ENCODE measurements at places on chromosomes 1 and 21. TPM values are rescaled to one million over a fixed set of nuclear protein-coding genes. Genes with fewer than 3 reads are reported as not detected.

- peak overlapping the region; percentile 99 for H3K27ac ChIP-seq
- peaks cover 41% of the 10 kb centered on the region for H3K4me1 ChIP-seq
- peaks cover 21% of the 10 kb centered on the region for H3K36me3 ChIP-seq
Observed at GRCh38 chr1:85581802-85582686, 1.5 kb downstream of the CCN1 start.

GRCh38 chr1:211580303-211580687 is 1.3 kb upstream of the SLC30A1 start:
- no peak for DNase-seq
- no peaks in the 10 kb centered on the region for H3K27me3 ChIP-seq
- peak overlapping the region; percentile 88 for H3K27ac ChIP-seq
- H3K36me3 ChIP-seq: peaks cover 5% of the 10 kb centered on the region

GRCh38 chr1:65113298-65113697 is 34.7 kb upstream of the AK4 start:
- H3K4me3 ChIP-seq: no peak overlapping the region
- no peak for DNase-seq
- peaks cover 2% of the 10 kb centered on the region for H3K27me3 ChIP-seq
- no peaks in the 10 kb centered on the region for H3K36me3 ChIP-seq
- peaks cover 18% of the 10 kb centered on the region for H3K4me1 ChIP-seq
- H3K27ac ChIP-seq: no peak overlapping the region

GRCh38 chr1:162654915-162655620 is 22.8 kb downstream of the DDR2 start:
- H3K4me3 ChIP-seq: no peak overlapping the region
- DNase-seq: no peak
- H3K4me1 ChIP-seq: peaks cover 25% of the 10 kb centered on the region
- no peak overlapping the region for H3K27ac ChIP-seq
- H3K27me3 ChIP-seq: peaks cover 7% of the 10 kb centered on the region

DNA sequence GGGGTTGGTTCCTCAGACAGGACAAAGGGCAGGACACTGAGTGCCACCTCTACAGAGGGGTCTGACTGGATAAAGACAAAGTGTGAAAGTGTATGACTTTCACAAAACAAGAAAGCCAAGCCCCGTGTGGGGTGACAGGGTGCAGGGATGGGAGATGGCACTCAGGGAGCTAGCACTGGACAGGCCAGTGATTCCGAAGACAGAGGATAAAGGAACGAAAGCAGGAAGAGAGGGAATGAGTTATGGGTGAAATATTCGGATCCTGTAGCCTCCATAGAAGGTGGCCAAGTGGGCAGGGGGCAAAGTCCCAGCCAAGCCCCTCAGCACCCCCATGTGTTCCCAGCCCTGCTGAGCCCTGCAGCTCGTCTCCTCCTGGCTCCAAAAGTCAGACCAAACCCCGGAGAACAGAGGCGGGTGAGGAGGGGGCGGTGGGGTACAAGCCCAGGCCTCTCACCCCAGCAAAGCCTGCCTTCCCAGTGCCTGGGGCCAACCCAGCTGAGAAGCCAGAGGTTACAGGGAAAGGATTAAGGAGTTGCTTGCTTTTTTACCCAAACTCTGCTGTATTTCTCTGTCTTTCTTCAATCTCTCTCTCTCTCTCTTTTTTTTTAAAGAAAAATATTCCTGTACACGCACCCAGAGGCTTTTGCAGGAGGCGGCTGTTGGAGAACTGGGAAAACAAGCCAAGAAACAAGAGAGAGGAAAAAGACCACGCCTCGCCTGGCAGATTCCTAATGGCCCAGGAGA is 14.0 kb upstream of the WASF2 start:
- no peak for DNase-seq
- no peaks in the 10 kb centered on the region for H3K27me3 ChIP-seq
- H3K4me1 ChIP-seq: peaks cover 26% of the 10 kb centered on the region
- peak overlapping the region; percentile 70 for H3K4me3 ChIP-seq

- no peak for DNase-seq
- H3K36me3 ChIP-seq: no peaks in the 10 kb centered on the region
- H3K27ac ChIP-seq: peak within 1 kb of the TSS; percentile 90
Observed at GRCh38 chr1:153616144-153616916, at the start of gene S100A14. S100A14 (minus strand) TSS chr1:153616325; CDS start chr1:153615858, 467 bp downstream.

DNA sequence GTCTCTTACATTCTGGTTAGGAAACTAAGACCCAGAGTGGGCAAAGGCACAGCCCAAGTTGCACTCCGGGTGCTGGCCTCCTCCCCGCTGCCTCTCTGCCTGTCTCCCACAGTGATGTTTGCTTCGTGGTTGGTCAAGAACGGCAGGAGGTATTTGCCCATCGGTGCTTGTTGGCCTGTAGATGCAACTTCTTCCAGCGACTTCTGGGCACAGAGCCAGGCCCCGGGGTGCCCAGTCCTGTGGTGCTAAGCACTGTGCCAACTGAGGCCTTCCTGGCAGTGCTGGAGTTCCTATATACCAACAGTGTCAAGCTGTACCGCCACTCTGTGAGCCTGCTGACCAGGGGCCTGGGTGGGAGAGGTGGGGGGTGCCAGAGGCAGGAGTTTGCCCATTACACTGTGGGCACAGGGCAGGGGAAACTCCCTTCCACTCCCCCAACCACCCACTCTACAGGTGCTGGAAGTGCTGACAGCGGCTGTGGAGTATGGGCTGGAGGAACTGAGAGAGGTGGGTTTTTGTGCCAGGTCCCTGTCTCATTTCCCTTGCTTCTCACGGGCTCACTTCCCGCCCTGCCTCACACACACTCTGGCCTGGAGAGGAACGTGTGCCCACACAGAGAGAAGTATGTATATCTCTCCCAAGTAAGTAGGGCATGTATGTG is 1.9 kb downstream of the BTBD19 start:
- H3K4me3 ChIP-seq: peak overlapping the region; percentile 75
- H3K4me1 ChIP-seq: peaks cover 46% of the 10 kb centered on the region
- peaks cover 12% of the 10 kb centered on the region for H3K36me3 ChIP-seq
- peak overlapping the region; percentile 79 for H3K27ac ChIP-seq
- no peak for DNase-seq
- H3K27me3 ChIP-seq: no peaks in the 10 kb centered on the region

DNA sequence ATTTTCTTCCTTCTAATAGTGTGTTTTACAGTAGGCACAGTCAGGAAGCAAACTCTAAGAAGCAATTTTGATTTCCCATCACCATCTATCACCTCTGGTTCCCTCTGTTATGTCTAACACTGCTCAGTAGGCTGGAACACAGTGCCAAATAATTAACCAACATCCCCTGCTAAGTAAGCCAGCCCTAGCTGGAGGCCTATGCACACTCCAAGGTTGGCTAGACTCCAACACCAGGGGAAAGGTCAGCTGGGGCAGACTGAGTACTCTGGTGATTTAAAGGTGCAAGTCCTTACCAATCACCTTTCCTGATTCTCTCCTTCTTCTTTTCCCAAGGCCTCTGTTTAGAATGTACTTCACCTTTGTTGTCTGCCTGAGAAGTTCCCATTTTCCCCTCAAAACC is 46.5 kb upstream of the BEND5 start:
- H3K4me1 ChIP-seq: no peaks in the 10 kb centered on the region
- no peaks in the 10 kb centered on the region for H3K36me3 ChIP-seq
- H3K27me3 ChIP-seq: peaks cover 23% of the 10 kb centered on the region
- DNase-seq: no peak
- no peak overlapping the region for H3K27ac ChIP-seq
- no peak overlapping the region for H3K4me3 ChIP-seq

DNA sequence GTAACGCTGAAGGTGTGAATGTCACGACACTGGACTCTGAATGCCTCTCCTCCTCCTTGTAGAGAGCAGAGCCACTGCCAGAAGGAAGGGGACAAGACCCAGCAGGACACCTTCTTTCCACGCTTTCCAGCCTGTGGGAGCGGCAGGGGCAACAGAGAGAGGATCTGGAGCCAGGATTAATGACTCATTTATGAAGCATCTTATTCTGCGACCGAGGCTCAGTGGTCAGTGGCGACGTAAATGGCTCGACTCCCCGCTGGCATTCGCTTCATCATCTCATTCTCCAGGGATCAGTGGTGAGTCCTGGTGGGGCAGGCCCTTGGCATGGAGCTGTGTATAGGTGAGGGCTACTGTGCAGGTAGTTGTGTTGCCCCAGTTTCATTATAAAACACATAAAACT is 4.6 kb downstream of the SLC37A1 start:
- no peak for DNase-seq
- H3K27ac ChIP-seq: peak overlapping the region; percentile 93
- peaks cover 46% of the 10 kb centered on the region for H3K4me1 ChIP-seq
- H3K4me3 ChIP-seq: peak overlapping the region; percentile 88
- H3K27me3 ChIP-seq: no peaks in the 10 kb centered on the region

- H3K4me1 ChIP-seq: peaks cover 7% of the 10 kb centered on the region
- H3K27ac ChIP-seq: no peak overlapping the region
- no peak overlapping the region for H3K4me3 ChIP-seq
- H3K36me3 ChIP-seq: no peaks in the 10 kb centered on the region
- no peak for DNase-seq
Observed at GRCh38 chr1:221829327-221830015, 87.6 kb upstream of the DUSP10 start.

- H3K4me1 ChIP-seq: no peaks in the 10 kb centered on the region
- H3K27me3 ChIP-seq: no peaks in the 10 kb centered on the region
- no peak overlapping the region for H3K4me3 ChIP-seq
- no peak overlapping the region for H3K27ac ChIP-seq
- DNase-seq: no peak
- H3K36me3 ChIP-seq: no peaks in the 10 kb centered on the region
Observed at GRCh38 chr1:189619682-189620332, 857.9 kb downstream of the BRINP3 start.

DNA sequence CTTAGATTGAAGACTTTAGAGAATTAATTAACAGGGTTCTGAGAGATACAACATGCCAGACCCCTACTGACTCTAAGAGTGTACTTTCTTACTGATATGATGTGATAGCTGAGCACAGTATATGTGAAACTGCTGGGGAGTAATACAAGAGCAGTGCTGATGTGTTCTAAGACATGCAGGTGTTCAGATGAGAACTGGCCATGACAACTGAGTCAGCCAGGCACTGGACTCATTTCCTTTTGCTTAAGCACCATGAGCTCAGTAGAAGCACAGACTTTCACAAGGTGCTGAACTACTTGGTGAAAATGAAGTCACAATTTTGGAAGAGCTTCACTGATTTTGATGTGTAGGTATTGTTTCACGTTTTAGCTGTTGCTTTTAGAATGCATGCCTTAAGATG is 15.9 kb upstream of the POGZ start:
- no peaks in the 10 kb centered on the region for H3K27me3 ChIP-seq
- no peak for DNase-seq
- no peaks in the 10 kb centered on the region for H3K36me3 ChIP-seq
- no peak overlapping the region for H3K27ac ChIP-seq
- no peak overlapping the region for H3K4me3 ChIP-seq
- H3K4me1 ChIP-seq: peaks cover 11% of the 10 kb centered on the region

DNA sequence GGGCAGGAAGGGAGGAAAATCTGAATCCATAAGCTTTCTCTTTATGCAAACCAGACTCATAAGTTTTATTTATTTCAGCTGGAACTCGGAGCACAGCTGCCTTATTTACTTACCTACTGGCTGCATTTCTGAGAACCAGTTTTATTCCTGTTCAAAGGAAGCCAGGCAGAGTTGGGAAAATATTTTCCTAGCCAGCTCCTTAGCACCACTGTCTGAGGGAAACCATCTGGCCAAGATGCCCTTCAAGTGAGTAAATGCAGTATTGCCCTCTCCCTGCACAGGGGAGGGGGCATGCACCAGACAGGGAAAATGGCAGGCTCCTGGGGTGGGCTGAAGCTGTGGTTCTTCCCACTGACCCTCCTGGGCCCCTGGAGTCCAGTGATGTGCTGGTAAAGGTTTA is 28.9 kb upstream of the FMOD start:
- no peak for DNase-seq
- peaks cover 4% of the 10 kb centered on the region for H3K4me1 ChIP-seq
- peaks cover 33% of the 10 kb centered on the region for H3K27me3 ChIP-seq

GRCh38 chr1:31920956-31921355 is 17.2 kb downstream of the PTP4A2 start:
- H3K27ac ChIP-seq: peak overlapping the region; percentile 65
- DNase-seq: no peak
- peaks cover 25% of the 10 kb centered on the region for H3K36me3 ChIP-seq
- H3K27me3 ChIP-seq: no peaks in the 10 kb centered on the region

DNA sequence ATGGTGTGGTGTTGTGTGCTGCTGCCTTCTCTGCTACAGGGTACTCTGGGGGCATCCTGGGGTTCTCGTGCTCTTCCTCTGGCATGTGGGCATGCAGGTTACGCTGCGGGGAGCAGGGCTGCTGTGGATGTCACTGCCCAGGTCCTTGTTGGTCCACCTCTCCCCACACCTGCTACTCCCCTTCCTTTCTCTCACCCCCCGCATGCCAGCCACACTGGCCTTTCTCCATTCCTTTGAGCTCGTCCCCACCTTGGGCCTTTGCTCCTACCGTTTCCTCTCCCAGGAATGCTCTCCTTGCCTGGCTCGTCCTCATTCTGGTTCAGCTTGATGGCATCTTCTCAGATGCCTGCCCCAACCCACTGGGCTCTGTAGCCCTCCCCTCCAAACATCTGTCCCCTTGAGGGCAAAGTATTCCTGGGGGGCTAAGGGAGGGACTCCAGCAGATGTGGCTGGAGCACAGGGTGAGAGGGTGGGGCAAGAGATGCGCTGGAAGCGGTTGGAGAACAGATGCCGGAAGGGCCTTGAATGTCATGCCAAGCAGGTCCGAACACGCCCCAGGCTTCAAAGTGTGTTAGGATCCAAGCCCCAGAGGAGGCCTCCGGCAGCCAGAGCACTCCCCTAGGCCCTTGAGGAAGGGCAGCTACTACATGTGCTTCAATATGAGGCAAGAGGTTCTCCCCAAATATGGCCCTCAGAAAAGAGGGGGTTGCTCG is 23.4 kb downstream of the DMRTB1 start:
- peaks cover 5% of the 10 kb centered on the region for H3K4me1 ChIP-seq
- no peak for DNase-seq
- H3K4me3 ChIP-seq: no peak overlapping the region
- H3K27ac ChIP-seq: no peak overlapping the region

GRCh38 chr1:61604684-61605083 is 120.3 kb downstream of the TM2D1 start:
- no peak for DNase-seq
- peaks cover 11% of the 10 kb centered on the region for H3K4me1 ChIP-seq
- no peak overlapping the region for H3K27ac ChIP-seq
- H3K27me3 ChIP-seq: peaks cover 3% of the 10 kb centered on the region

GRCh38 chr1:232690285-232690935 is 60.5 kb upstream of the SIPA1L2 start:
- peaks cover 13% of the 10 kb centered on the region for H3K4me1 ChIP-seq
- H3K4me3 ChIP-seq: no peak overlapping the region
- H3K27ac ChIP-seq: no peak overlapping the region
- no peaks in the 10 kb centered on the region for H3K36me3 ChIP-seq
- H3K27me3 ChIP-seq: peaks cover 10% of the 10 kb centered on the region
- no peak for DNase-seq

GRCh38 chr1:227793079-227793947 is 22.2 kb upstream of the PRSS38 start:
- H3K4me3 ChIP-seq: no peak overlapping the region
- no peaks in the 10 kb centered on the region for H3K36me3 ChIP-seq
- no peak overlapping the region for H3K27ac ChIP-seq
- DNase-seq: peak; percentile 64

The AK5 gene
- 3.4 TPM for total RNA-seq

The C1orf185 gene
- not detected for total RNA-seq

The CD247 gene
- 0.58 TPM for total RNA-seq

The PCNT gene
- 30.8 TPM for total RNA-seq

The DIO1 gene
- total RNA-seq: 4.1 TPM
